ENCODE measurements at places on chromosomes 1 and 21.
A peak's percentile ranks its signal among the peaks of the same experiment; 100 is the strongest.

DNA sequence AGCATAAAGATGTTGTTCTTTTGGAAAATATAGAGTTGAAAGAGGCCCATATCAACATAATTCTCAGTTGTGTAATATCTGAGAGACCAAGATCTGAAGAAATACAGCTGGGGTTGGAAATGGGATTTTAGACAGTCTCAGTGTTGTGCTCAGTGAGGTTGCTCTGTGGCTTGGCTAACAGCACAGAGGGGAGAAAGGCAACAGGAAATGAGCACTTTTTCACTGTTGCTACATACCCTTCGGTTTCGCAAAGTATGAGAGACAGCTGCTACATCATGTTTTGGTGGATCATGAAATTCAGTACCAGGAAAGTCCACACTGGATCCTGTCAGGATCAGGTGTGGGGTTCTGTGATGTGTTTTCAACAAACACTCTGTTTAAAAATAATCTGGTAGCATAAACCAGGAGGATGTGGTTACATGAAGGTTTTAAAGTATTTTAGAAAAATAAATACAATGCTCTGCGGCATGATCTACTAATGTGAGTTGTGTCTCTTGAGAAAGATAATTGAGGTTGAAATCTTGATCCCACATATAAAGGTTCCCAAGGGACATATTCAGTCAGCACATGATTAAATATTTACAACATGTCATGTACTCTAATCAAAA, 7.0 kb upstream of the GPR88 start:
- peak; percentile 58 for DNase-seq

GRCh38 chr1:15007842-15008241, 145.7 kb upstream of the TMEM51 start:
- no peak for DNase-seq

DNA sequence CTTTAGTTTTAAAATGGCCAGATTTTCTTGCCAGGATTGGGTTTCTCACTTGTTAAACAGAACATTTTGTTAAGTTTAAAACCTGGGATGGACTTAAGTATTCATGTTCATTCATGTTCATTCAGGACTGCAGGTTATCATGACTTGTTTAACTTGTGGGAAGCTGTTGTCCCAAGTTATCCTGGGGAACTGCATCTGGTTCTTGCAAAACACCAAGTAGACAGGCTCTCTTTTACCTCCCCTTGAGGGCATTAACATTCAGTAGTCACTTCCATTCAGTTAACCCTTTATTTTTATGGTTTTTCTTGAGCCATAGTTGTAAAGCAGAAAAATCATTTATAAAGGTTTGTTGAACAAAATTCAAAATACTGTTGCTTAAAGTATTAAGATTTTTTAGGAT, 8.1 kb downstream of the SOD1 start:
- no peak for DNase-seq

- peak; percentile 79 for DNase-seq
Observed at GRCh38 chr1:234722904-234723720, 113.1 kb upstream of the IRF2BP2 start.

DNA sequence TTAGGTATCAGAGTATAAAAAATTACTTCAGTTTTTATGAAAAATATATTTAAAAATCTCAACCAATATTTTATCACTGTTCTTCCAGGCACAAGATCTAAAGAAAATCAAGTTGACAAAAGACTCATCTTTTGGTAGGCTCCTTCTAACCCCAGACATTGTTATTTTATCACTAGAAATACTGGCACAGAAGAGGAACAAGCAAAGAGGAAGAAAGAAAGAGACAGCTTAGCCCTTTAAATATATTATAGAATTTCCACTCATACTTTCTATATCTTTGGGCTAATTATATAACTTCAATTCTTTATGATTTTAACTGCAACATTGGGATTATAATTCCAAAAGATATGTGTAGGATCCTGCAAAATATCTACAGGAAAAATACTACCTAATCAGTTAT, 32.4 kb downstream of the SPTA1 start:
- no peak for DNase-seq

DNA sequence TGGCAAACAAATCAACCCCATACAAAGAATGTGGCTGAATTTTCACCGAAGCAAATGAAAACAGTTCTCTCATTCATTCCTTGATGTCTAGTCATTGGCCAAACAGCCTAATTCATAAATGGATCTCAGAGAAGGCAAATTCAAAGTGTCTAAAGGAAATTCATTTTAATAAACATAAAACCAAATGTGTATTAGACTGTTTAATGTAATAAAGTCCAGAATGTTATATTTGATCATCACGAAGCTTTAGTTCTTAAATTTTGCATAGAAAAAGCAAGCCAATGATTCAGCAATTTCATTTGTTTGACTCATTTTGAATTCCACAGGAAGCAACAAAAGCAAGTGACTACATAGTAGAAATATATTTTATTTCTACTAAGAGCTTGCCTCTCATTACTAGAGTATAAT, 379.2 kb upstream of the ADAMTS5 start:
- no peak for DNase-seq
